ENCODE measurements at places on chromosomes 7 and 10.

DNA sequence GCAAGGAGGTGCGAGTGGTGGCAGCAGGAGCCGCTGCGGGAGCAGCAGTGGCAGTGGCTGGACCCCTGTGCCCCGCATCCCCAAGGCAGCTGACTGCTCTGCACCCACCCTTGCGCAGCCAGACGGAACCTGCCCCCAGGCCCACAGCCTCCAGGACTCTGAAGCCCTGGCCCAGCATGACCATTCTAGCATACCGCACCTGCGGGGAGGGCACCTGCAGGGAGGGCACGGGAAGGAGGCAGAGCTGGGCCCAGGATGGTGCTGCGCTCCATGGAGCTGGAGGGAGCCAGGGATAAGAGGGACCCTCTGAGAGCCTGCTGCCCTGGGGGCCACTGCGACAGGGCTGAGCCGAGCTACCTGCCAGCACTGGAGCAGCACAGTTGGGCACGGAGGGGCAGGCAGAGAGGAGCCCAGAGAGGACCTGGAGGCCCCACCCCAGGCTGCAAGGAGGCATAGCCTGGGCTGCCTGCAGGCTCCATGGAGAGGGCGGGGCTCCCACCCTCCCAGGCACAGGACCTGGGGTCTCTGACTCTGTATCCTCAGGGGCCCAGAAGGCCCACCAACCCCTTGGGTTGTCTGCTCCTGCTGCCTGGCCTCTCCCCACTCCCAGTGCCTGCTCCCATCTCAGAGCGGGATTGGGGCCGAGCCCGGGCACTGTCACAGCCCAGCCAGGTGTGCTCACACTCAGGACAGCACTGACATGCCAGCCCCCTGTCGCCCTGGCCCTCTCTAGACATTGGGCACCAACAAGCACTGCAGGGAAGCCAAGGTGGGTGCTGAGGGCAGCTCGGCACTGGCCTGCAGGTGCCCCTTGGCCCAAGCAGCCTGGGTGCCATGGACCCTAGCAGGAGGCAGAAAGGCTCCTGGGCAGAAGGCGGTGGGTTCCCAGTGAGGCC lies 87.6 kb downstream of the HTR7 start:
- DNase-seq, result no peak

DNA sequence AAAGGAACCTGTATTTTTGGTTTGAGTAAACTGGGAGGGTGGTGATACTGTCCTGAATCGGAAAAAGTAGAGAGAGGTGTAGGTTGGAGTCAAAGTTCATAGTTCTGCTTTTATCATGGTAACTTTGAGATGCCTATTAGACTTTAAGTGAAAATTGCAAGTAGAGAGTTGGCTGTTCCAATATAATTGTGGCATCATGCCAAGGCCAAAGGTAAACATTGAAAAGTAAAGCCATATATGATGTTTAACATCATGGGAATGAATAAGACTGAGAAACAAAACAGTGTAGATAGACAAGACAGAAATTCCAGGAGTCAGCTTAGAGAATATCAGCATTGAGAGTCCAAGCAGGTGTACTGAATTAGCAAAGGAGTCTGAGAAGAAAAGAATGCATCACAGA lies 570.9 kb downstream of the HTR7 start:
- no peak for DNase-seq

DNA sequence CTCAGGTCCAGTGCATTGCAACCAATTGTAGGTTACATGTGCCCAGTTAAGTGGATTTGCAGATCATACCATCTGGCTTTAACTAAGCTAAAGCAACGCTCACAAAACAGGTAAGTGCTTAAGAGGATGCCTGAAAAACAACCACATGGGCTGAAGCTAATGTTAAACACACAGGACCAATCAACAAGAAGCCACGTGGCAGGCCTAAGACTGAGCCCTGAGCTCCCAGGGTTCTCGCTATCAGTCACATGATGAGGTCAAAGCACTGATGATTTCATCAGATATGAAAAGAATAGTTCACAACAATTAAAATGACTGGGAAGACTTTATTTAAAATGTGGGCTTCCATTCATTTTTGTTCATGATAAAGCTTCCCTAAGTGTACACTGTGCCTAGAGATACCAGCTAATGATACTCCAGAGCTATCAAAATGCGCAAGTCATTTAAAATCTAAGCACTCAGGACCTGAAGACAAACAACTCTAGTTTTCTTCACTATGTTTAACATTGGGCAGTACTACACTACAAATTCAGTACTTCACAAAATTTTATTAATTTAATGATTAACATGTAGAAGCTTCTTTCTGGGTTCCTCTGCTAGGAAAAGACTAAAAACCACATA lies 90.6 kb downstream of the PIP4K2A start:
- DNase-seq, result no peak

DNA sequence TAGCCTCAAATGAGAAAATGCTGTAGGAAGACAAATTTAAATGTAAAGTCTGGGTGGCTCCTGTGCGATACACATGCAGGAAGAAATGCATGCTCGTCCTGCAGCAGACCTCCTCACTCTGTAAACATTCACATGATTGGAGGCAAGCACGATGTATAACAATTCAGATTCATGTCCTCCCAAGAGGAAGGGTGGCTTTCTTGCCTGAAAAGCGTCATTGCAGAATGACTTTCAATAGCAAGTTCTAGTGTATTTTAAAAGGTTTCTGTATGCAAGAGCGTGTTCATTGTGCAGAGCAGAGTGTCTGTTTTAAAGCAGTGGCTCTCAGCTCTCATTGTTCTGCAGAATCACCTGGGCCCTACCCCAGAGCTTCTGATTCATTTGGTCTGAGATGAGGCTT lies 170.3 kb upstream of the CELF2 start:
- no peak for DNase-seq

All from SW 1271 (cell line).